RWPE1 (cell line): ENCODE measurements at places on chromosomes 1 and 21.
A peak's percentile ranks its signal among the peaks of the same experiment; 100 is the strongest.

- no peak for DNase-seq
These were observed 98.8 kb downstream of the MTR start for GRCh38 chr1:236893626-236894545.

GRCh38 chr21:45372732-45373355, 32.1 kb upstream of the COL18A1 start:
- peak; percentile 78 for DNase-seq

- DNase-seq: no peak
These were observed 14.7 kb downstream of the CACHD1 start for GRCh38 chr1:64484651-64485050.

DNA sequence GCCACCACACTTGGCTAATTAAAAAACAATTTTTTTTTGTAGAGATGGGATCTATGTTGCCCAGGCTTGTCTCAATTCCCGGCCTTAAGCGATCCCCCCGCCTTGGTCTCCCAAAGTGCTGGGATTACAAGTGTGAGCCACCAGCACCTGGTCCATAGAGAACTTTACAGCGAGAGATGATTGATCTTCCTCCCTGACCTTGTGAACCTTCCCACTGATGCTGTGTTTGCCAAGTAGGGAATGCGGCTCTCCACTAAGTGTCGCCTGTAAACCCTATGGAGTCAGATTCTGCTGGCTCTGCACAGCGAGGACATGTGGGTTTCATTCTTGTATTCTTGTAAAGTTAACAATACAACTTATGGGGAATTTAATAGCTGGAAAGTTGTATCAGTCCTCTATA, 81.3 kb upstream of the LYST start:
- no peak for DNase-seq

DNA sequence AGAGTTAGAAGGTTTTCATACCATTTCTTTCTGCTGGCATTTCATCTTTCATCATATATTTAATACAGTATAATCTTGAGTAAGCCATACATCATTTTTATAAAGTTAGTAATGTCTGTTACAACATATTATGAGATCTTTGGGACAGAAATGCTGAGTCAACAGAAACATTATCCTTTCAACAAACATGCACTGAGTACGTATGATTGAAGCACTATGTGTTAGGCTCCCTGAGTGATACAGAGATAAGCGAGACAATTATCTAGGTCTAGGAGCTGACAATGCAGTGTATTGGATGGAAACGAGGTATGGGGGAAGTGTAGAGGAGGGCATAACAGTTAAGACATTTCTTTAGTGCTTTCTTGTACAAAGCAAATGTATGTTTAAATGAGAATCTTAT, 19.7 kb upstream of the GPR52 start:
- DNase-seq: no peak

DNA sequence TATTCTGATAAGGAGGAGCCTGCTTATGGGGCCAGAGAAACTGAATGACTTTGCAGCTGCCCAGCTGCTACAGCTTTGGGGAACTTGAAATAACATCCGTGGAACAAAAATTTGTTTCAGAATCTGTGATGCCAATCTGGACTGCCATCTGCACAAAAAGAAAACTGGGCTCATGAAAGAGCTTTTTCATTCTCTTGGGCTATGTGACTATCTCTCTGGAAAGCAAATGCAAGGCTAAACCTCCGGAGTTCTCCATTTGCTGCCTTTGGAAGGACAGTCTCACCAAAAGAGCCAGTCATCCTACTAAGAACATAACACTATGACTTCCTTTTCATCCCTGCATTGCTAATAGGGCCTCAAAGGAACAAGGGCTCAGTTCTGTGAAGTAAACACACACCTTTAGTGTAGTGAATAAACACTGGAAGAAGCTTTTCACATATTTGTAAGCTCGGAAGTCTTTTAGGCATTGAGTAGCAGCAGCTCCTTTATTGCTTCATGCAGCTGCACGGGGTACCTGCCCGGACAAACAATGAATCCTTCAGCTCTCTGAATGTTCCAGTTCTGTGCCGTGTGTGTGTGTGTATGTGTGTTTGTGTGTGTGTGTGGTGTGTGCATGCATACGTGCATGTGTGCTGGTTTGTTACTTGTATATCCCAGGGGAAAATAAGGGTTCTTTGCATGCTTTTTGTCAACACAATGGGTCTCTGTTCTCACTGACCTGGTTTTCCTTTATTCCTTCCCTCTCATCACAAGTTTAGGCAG, 255.5 kb upstream of the SGIP1 start:
- no peak for DNase-seq

GRCh38 chr1:206859082-206859521, 6.3 kb upstream of the IL20 start:
- no peak for DNase-seq

GRCh38 chr1:61851849-61852669, 109.8 kb downstream of the PATJ start:
- DNase-seq: peak; percentile 35

DNA sequence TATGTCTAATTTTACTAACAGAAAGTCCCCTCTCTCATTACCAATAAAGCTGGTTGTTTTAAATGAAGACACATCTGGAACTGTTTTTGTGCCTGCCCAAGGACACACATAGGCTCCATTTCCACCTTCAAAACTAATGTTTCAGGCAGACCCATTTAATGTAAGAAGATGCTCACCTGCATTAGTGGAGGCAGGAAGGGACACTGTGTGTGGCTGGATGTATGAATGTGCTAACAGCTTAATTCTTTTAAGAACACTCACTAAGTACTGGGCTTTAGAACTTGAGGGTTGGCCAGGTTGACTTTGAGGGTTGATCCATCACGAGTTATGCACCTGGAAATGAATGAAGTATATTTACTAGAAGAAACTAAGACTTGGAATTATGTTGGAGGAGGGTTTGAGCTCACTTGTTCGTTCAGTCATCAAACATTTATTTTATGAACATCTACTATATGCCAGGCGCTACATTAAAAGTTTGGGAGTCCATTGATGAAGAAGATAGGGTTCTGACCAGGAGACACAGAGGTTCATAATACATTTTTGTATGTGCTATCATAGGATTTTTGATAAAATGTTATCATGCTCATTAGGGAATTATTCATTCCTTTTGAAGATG, 5.4 kb downstream of the JUN start:
- no peak for DNase-seq

- peak; percentile 74 for DNase-seq
These were observed 75.2 kb upstream of the TEKT2 start for GRCh38 chr1:36008546-36009197.

DNA sequence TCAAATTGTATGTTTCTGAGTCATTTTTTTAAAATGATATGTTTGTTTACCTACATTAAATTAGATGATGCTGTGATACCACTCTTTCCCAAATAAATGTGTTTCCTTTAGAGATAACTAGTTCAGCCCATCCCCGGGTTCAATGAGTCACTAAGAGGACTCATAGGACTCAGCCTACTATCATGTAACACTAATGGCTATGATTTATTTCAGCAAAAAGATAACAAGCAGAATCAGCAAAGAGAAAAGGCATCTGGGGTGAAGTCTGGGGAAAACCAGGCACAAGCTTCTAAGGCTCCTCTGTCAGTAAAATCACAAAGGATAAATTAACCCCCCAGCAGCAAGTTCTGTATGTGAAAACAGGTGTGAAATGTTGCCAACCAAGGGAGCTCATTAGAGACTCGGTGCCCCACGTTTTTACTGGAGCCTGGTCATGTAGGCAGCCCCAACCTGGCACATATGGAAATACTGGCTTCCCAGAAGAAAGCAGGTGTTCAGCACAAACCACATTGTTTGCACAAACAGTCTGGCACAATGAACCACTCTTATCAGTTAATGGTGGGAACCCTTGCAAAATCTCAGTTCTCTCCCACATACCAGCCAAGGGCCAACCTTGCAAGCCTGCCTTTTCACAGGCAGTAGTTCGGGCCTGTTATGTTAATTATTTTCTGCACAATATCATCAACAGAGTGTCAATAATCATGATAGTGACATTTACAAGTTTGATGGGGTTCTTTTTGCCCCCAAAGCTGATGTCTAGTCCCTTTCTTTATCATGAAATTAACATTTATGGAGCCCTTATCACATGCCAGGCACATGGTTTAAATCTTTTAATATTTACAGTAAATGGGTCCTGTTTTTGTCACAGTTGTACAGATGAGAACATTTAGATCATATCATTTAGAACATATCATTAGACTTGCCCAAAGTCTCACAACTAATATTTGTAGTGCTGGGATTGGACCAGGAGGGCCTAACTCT, 23.1 kb upstream of the CNN3 start:
- DNase-seq: no peak

GRCh38 chr1:13605159-13605558, 21.5 kb downstream of the PDPN start:
- DNase-seq: peak; percentile 57

DNA sequence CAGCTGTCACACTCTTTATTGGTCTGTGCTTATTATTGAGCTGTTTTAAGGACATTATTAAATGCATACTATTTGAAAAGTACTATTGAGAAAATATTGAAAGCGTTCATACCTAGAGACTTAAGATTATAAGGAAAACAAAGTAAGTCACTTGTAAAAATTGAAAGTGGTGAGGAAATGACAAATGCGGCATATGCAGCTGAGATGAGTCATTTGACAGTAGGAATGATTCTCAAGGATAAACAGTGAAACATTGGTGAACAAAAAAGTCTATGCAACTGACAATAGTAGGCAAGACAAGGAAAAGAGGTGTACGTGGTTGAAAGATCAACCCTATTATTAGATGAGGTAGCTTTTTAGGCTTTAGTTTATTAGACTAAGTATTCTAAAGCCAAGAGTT, 82.6 kb upstream of the MAP10 start:
- no peak for DNase-seq

- DNase-seq: no peak
These were observed 429.8 kb upstream of the C1orf87 start for GRCh38 chr1:60503266-60503925.

DNA sequence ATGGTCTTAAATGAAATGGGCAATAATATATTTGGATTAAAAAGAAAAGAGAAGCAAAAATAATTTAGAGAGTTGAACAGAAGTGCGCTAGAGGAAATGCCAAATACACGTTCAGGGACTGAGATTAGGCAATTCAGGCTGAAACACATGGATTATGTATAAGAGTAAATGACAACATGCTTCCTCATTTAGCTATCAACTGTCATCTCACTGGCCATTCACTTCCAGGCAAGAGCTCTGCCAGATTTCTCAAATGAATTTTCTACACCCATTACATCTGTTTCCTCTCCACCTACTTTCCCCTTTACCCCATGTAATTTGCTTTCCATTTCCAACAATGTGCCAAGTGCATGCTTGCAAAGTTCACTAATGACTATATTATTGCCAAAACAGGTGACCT, 582.4 kb downstream of the LTN1 start:
- DNase-seq: no peak

GRCh38 chr1:91752324-91752723, 133.6 kb downstream of the TGFBR3 start:
- no peak for DNase-seq

- peak; percentile 64 for DNase-seq
These were observed 57.3 kb downstream of the PSMG1 start for GRCh38 chr21:39125752-39126485.

- no peak for DNase-seq
These were observed 111.2 kb upstream of the CACHD1 start for GRCh38 chr1:64358692-64359091.

- no peak for DNase-seq
These were observed 36.8 kb downstream of the DHCR24 start for GRCh38 chr1:54850069-54850730.

- DNase-seq: peak; percentile 90
These were observed at the start of gene OLFML3 for GRCh38 chr1:113978863-113979702. Gene OLFML3, plus strand, starts transcription at chr1:113979474. Its CDS starts 43 bp downstream, at chr1:113979517.

DNA sequence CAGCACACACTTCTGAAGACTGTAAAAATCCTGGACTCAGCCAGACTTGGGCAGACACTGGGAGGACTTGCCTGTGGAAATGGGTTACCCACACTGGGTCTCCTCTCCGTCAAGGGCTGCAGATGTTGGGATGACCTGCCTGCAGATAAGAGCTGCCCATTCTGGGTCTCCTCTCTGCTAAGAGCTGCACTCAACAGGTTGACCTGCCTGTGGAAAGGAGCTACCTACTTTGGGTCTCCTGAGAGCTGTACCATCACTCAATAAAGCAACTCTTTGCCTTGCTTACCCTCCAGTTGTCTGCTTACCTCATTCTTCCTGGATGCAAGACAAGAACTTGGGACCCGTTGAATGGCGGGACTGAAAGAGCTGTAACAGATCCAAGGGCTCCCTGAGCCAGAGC, 28.2 kb downstream of the ZCCHC17 start:
- no peak for DNase-seq

DNA sequence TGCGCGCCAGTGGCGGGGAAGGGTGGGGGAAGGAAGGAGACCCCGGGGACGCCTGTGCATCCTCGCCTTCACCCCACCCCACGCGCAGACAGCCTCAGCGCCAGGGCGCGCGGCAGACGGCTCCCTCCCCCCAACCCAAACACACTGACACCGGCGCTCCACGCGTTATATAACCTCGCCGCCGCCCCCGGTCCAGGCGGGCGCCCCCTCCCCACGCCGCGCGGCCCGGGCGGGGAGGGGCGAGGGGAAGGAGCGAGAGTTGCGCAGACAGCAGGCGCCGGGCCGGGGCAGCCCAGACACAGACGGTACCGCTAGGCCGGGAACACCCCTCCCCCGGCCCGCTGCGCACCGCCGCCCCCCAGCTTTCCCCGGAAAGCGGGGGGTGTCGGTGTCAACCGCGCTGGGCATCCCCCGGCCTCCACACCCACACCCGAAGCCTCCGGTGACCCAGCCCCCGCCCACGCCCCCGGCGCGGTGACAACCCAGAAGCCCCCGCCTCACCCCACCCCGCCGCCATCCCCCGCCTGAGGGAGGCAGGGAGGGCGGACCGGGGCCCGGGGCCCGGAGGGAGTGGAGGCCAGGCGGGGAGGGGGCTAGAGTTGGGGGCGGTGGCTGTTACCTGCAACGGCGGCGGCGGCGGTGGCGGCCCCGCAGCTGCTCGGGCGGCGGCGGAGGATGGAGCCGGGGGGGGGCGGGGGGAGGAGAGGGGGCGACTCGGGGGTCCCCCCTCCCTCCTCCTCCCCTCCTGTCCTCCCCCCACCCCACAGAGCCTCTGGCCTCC, 432 bp downstream of the AKT3 start:
- DNase-seq: no peak

DNA sequence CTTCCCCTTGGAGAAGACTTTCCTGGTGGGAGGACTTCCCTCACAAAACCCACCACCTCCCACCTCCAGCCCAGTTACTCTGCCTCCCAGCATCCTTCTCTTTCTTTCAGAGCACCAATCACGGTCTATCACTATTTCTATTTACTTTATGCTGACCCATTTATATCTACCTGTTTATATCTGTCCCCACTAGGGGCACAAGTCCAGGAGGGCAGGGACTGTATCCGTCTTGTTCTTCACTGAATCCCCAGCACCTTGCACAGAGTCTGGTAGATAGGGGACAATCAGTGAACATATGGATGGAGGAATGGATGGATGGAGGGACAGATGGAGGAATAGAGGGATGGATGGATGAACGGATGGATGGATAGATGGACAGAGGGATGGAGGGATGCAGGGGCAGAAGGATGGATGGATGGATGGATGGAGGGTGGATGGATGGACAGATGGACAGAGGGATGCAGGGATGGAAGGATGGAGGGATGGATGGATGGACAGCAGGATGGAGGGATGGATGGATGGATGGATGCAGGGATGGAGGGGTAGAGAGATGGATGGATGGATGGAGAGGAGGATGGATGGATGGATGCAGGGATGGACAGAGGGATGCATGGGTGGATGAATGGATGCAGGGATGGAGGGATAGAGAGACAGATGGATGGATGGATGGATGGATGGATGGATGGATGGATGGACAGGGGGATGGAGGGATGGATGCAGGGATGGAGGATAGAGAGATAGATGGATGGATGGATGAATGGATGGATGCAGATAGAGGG, 5.5 kb downstream of the C1QB start:
- no peak for DNase-seq
